ENCODE measurements at places on chromosomes 6 and 20.
A peak's percentile ranks its signal among the peaks of the same experiment; 100 is the strongest.

- DNase-seq = no peak
These were observed 17.5 kb downstream of the C20orf173 start for GRCh38 chr20:35511814-35512420.

DNA sequence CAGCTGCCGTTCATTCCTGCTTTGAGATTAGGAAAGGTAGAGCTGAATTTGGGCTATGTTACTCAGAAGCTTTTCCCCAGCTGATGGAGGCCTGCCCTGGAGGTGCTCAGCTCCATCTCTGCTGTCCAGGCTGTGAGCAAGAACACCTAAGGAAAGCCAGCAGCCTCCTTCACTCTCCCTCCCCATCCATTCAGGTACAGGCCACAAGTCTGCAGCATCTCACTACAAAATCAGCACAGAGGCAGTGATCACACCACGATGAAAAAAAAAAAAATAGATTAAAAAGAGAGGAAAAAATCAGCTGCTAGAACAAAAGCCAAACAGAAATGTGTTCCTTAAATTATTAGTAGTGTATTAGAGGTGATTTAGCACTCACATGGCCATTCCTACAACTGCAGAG is 515.0 kb downstream of the CDH26 start:
- DNase-seq = no peak

DNA sequence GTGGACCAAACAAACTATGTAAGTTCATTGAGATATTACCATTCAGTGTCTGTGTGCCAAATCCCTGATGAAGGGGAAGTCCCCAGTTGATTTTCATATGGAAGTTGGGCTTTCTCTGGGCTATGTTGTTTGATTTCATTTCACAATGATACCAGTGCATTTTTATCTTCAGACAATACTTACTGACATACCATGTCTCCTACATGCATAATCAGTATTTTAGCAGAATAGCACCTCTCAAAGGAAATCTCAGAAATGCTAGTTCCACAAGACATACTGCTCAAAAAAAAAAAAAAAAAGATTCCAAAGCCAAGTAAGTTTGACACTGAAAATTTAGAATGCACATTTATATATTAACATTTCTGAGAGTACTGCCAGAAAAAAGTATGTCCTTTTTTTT is 168.8 kb upstream of the RNF217 start:
- DNase-seq = no peak

DNA sequence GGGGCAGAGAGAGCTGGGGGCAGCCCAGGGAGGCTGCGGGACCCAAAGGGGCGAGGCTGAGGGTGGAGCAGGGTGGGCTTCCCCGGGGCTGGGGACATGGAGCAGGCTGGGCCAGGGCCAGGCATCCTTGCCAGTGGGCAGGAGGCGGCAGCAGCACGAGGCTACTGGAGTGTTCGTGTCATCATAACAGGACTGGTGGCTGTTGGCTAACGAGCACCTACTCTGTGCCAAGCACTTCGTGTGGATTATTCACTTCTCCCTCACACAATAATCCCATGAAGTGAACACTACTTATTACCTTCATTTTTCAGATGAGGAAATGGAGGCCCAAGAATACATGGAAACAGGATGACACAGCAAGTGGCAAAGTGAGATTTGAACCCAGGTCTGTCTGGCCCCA is 41.7 kb downstream of the GRM4 start:
- no peak for DNase-seq

DNA sequence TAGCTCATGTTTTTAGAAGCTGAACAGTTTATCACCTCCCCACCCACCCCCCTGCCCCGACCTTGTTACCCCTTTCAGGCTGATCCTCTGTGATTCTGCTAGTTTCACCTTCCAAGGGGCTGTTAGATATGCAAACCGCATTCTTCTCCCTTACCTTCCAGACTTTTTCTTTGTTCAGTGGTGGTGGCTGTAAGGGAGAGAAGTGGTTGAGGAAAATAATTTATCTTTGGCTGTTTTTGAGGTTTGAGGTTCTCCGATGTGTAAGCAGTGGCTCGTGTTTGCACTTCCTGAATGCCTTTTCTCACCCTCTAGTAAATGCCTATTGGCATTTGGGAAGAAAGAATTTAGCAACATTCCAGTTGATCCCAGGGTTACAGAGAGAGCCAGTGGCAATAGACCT is 69.4 kb upstream of the KCNG1 start:
- no peak for DNase-seq

- peak; percentile 56 for DNase-seq
These were observed 94.4 kb upstream of the PRDM1 start for GRCh38 chr6:105991561-105992314.

DNA sequence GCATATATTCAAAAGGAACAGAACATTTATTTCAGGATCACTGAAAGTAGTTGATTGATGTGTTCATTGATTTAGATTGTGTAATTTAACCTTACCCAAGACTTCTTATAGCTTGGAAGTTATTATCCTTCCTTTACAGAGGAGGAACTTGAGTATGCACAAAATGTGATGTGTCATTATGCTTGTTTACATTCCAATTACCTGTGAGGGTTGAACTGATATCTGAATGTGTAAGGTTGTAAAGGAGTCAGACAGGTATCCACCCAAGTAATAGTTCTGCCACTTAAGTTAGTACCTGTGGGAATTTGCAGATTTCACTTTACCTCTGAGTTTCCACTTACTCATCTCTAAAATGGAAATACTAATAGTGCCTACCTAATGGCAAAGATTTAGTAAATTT is 668.2 kb downstream of the DOK5 start:
- no peak for DNase-seq

- DNase-seq = peak; percentile 30
These were observed 51.4 kb downstream of the TGM2 start for GRCh38 chr20:38113401-38114325.

GRCh38 chr6:39338397-39338796 is 15.9 kb upstream of the KCNK16 start:
- DNase-seq = no peak

DNA sequence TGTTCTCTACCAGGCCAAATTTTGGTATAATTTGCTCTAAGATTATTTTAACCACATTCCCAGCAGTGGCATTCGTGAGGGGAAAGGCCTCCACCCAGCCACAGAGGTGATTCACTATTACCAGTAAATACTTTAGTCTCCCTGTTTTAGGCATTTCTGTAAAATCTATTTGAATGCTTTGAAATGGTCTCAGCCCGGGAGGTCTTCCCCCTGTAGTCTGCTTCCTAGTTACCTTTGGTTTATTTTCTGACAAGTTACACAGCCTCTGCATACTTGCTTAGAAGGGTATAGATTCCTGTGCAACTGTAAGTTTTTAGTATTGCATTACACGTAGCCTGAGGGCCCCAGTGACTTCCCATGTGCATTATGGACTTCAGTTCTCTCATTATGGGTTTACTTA is 248.7 kb downstream of the C6orf118 start:
- no peak for DNase-seq

GRCh38 chr6:107864226-107865127 is 40.4 kb upstream of the SCML4 start:
- DNase-seq = no peak

DNA sequence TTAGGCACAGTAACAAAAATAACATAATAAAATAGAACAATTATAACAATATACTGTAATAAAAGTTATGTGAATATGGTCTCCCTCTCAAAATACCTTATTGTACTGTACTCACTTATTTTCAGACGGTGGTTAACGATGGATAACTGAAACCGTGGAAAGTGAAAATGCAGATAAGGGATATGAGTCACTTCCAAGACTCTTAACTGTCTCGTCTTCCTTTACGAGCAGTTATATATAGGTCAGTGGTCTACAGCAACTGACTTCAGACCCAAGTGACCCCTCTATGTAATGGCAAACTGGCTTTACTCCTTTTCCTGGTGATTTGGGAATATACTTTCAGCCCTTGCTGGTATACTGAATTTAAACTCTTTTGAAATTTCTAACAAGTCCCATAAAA is 261.4 kb downstream of the SLC35F1 start:
- DNase-seq = no peak

DNA sequence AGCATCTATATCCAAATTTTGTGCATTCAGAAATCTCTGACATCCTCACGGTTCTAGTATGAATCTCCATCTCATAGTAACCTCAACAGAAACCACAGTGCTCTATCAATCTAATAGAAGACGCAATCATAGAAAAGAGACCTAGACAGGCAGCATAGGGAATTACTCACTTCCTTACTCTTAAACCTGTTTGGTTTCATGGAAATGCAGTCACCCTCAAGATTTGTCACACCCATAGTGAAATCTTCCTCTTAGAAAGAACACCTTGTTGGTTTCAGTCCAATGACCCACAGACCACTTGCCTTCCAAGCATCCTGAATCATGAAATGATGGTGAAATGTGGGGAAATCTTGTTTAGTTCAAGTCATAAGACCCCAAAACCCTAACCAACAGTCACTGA is 166.1 kb upstream of the PRDM1 start:
- DNase-seq = no peak

- no peak for DNase-seq
These were observed 391 bp upstream of the B3GAT2 start for GRCh38 chr6:70957284-70957617.

- DNase-seq = no peak
These were observed 29.6 kb downstream of the PAK5 start for GRCh38 chr20:9809271-9809670.
